CD4-positive, alpha-beta T cell (primary cell): ENCODE measurements at places on chromosomes 12 and 14.

GRCh38 chr14:40656311-40656710, 950.4 kb upstream of the LRFN5 start:
- no peak for DNase-seq

GRCh38 chr12:9730591-9730990, 2.3 kb downstream of the CLECL1 start:
- no peak for DNase-seq

DNA sequence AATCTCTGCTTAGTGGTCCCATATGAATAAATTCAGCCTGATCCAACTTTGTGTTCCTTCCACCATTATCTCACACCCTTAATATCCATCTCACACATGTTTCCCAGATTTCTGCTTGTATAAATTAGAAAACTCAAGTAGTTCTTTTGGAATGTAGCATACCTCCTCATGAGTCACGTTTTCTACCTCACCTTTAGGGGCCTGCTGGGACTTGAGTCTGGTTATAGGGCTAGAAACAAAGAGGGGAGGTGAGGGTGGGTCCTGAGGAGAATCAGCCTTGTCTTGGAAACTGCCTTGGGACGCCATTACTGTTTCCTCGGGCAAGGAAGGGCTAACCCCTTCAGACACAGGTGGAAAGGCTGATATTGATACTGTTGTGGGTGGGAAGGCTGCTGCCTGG, 51.1 kb downstream of the EMP1 start:
- no peak for DNase-seq

DNA sequence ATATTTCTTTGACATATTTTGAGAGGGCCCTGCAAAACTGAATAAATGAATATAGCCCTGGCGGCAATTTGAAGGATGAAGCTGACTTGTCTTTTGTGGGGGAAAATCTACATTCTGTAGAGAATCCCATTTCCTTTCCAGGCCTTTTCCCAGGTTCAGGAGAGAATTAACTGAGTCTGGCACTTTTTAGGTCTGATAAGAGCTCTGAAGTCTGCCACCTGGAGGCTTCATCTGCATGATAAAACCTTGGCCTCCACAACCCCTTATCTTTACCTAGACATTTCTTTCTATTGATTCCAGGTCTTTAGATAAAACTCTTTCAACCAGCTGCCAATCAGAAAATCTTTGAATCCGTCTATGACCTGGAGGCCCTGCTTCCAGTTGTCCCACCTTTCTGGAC, 299.4 kb downstream of the ETNK1 start:
- DNase-seq = no peak

DNA sequence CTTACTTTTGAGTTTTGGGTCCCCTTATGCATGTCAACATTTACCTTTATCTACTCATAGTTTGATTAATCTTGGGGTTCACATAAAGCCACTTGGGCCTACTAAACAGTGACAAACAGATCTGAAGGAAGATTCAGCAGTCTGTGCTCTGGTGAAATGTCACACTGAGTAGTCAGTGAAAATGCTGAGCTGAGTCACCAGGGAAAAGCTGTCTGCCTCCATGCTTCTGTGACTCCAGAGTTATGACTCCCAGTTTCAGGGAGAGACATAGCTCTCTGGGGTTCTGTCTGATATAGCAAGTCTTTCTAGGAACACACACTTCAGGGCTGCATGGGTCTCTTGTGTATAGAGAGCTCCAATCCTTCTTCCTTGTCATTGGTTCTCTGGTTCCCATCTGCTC, 406.3 kb upstream of the FAR2 start:
- DNase-seq = no peak

GRCh38 chr14:44988694-44989093, 26.7 kb downstream of the TOGARAM1 start:
- DNase-seq = no peak

DNA sequence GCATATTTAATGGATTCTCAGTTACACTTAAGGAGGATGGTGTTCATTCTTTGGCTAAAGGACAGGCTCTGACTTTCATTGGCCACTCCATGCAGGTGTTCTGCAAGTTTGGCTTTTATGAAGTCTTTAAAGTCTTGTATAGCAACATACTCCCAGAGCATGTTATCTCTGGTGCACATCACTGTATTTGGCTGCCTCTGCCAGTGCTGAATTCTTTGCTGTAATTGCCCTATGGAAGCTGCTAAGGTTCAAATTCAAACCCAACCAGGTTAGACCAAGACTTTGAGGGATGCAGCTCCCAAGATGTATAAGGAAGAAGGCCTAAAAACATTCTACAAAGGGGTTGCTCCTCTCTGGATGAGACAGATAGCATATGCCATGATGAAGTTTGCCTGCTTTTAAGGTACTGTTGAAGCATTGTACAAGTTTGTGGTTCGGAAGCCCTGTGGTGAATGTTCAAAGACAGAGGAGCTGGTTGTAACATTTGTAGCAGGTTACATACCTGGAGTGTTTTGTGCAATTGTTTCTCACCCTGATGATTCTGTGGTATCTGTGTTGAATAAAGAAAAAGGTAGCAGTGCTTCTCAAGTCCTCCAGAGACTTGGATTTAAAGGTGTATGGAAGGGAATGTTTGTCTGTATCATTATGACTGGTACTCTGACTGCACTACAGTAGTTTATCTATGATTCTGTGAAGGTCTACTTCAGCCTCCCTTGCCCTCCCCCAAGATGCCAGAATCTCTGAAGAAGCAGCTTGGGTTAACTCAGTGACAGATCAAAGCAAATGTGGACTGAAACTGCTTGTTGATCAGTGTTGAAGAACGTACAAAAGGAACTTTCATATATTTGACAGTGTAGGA, 19.4 kb downstream of the TMEM116 start:
- DNase-seq = peak; percentile 24

DNA sequence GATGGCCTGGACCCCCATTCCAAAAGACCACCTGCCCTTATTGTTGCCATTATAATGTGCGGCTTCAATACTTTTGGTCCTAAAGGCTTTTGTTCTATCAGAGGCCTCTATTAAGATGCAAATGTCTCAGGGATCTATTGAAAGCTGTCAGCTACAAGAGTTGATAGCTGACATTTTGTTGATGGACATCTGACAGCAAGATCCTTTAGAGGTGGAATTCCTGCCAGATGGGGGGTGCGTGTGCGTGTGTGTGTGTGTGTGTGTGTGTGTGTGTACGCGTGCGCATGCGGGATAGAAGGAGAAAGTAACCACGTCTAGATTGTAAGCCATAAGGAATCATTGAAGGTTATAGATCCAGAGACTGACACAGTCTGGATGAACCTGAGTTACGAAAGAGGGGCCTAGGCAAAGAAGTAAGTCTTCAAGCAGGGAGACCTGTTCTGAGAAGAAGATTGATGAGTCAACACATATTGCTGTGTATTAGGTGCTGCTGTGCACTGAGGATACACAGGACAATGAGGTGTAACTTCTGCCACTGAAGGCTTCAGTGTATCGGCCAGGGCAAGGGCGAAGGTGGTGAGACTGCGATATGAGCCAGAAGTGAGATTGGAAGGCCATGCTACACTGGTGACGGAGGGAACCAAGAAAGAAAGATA, 89.2 kb downstream of the PRMT8 start:
- DNase-seq = no peak

DNA sequence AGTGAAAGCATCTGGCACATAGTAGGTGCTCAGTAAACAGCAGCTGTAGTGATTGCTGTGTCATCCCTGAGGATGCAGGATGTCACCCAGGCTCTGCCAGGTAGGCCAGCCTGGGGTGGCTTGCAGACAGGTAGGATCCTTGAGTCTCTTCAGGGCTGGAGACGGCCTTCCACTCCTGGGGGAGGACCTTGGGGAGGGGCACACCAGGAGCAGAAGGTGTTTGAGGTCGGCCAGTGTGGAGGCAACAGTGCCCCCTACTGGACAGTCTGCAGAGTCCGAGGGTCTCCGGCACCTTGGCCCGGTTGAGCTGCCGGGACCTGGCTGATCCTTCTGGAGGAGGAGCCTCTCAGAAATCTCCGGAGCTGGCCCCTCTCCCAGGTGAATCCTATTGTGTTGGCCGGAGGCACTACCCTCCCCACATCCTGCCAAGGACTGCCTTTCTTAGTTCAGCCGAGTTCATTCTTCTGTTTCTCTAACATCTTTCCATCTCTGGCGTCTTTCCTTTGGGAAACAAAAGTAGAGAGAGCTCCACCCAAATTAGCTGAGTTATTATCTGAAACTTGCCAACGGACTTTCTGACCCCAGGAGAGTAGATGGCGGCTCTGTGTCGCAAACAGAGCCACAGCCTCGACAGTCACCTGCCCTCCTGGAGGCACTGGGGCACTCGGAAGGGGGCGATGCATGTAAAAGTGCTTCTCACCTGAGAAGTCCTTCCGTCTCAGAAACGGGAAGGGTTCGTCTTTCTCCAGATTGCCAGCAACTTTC, 41.8 kb upstream of the CLMN start:
- DNase-seq = peak; percentile 17

- DNase-seq = no peak
Measured at GRCh38 chr14:64775081-64775777, 71.0 kb downstream of the PLEKHG3 start.

- DNase-seq = no peak
Measured at GRCh38 chr12:6262211-6262610, 48.3 kb upstream of the PLEKHG6 start.

- DNase-seq = no peak
Measured at GRCh38 chr12:45601390-45601789, 128.1 kb upstream of the ARID2 start.

DNA sequence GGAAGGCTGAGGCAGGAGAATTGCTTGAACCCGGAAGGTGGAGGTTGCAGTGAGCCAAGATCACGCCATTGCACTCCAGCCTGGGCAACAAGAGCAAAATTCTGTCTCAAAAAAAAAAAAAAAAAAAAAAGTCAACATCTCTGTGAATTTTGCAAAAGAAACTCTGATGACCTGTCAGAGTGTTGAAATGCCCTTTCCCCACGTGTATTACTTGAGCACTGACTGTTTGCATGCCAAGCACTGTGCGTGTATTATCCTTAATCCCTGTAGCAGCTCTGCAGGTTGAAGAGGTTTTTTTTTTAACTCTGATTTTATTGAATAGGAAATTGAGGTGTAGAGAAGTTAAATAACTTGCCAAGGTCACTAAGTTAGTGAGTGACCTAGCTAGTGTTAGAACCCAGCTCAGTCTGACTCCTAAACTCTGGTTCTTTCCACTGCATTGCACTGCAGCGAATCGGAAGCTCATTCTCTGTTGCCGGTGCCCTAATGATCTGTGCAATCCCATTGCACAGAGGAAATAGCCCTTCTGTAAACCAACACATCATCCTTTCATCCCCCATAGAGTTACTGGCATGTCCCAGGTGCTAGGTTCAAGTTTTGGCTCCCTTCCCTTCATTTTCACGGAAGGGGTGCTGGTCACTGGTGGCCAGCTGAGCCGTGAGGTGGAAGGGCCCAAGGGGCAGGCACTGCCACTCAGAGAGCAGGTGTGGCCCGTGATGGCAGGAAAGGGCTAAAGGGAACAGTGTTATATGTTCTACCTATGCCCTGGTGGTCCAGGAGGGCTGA, 122.3 kb downstream of the EML1 start:
- DNase-seq = no peak

DNA sequence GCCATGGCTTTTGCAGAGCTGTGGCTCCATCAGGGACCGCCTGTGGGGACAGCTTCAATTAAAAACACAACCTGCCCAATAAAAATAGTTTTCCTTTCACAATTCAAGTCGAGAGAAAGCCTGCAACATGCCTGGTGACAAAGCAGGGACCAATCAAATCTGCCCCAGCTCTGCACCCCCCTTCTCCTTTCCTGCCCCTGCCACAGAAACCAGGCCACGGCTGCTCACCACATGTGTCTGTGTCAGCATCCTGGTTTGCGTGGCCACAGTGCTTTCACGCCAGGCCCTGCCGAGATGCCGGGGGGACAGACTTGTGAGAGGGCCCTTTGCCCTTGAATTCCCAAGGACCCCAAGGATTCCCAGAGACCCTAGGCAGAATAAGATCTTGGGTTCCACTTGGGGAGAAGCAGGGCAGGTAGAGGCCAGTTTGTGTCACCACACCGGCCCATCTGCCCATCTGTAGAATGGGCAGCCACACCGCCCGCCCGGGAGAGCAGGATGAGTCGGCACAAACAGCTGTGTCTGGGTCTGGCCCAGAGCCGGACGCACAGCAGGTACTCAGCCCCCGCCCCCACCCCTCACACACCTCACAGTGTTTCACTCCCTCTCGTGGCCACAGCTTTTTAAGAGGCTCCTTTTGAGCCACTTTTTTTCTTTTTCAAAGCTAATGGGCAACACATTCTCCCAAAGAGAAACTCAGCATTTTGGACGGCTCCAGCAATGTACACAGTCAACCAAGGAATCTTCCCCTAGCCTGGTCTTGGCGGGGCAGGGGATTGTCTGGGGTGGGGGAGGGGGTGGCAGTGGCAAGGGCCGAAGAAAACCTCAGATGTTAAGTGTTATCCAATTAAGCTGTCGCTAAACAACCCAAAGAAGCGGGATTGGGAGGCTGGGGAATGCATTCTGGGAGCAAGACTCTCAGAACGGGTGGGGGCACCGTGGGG, 41.5 kb downstream of the BCL11B start:
- DNase-seq = peak; percentile 82

GRCh38 chr12:52155048-52155868, 36.6 kb downstream of the KRT80 start:
- DNase-seq = peak; percentile 74

DNA sequence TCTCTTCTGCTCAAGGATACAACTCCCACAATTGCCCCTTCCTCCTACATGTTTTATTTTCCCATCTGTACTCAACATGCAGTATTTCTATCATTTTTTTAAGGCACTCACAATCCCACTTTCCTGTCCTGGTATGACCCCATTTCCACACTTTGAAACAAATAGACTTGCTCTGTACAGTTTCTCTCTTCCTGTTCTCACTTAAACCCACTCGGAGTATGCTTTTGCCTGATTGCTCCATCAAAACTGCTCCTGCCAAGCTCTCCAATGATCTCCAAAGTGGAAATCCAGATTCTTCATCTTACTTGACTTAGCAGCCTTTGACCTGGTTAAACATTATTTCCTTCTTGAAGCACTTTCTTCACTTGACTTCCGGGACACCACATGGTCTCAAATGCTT, 384.5 kb downstream of the SEC23A start:
- DNase-seq = no peak
